ENCODE measurements at places on chromosomes 4 and X. TPM values are rescaled to one million over a fixed set of nuclear protein-coding genes. Genes with fewer than 3 reads are reported as not detected.

TDO2 gene
- polyA plus RNA-seq: 2.5 TPM

PASD1 gene
- polyA plus RNA-seq: not detected

SMR3B gene
- not detected for polyA plus RNA-seq

PLXNB3 gene
- 1.0 TPM for polyA plus RNA-seq

PDK3 gene
- 10.9 TPM for polyA plus RNA-seq

TSPYL2 gene
- 33.4 TPM for polyA plus RNA-seq

AFM gene
- polyA plus RNA-seq: 13.9 TPM

FHIP1A gene
- polyA plus RNA-seq: 7.7 TPM

GDPD2 gene
- 1.8 TPM for polyA plus RNA-seq

DGAT2L6 gene
- polyA plus RNA-seq: not detected

RAB9B gene
- 2.3 TPM for polyA plus RNA-seq

NMU gene
- polyA plus RNA-seq: 30.0 TPM

SLC9A7 gene
- 4.5 TPM for polyA plus RNA-seq

SHROOM4 gene
- polyA plus RNA-seq: 23.1 TPM

DCUN1D4 gene
- 66.7 TPM for polyA plus RNA-seq

SLC26A1 gene
- polyA plus RNA-seq: 14.0 TPM

SLC25A53 gene
- polyA plus RNA-seq: 13.8 TPM

DUSP9 gene
- polyA plus RNA-seq: 38.3 TPM

FRMD7 gene
- polyA plus RNA-seq: 1.2 TPM

CXCL6 gene
- 0.12 TPM for polyA plus RNA-seq

XAGE2 gene
- polyA plus RNA-seq: not detected

DUSP21 gene
- not detected for polyA plus RNA-seq

PDGFRA gene
- polyA plus RNA-seq: 160 TPM

USP17L15 gene
- not detected for polyA plus RNA-seq

SPATA4 gene
- 1.4 TPM for polyA plus RNA-seq

F11 gene
- 5.1 TPM for polyA plus RNA-seq

CPZ gene
- polyA plus RNA-seq: 24.9 TPM

OCIAD2 gene
- 210 TPM for polyA plus RNA-seq
